Karpas-422 (cell line): ENCODE measurements at places on chromosomes 16 and 17. TPM values are rescaled to one million over a fixed set of nuclear protein-coding genes. Genes with fewer than 3 reads are reported as not detected.

- DNase-seq = peak; percentile 80
Measured at GRCh38 chr17:62703776-62704380, 76.4 kb downstream of the MRC2 start.

- DNase-seq = no peak
Measured at GRCh38 chr17:58985971-58986370, 120.7 kb downstream of the TRIM37 start.

Gene PERCC1
- not detected in 2 replicates for total RNA-seq

Gene NLGN2
- total RNA-seq = not detected in 2 replicates

Gene VASN
- total RNA-seq = 4.1 and 8.9 TPM in 2 replicates

Gene TMEM231
- total RNA-seq = 15.7 and 31.2 TPM in 2 replicates

DNA sequence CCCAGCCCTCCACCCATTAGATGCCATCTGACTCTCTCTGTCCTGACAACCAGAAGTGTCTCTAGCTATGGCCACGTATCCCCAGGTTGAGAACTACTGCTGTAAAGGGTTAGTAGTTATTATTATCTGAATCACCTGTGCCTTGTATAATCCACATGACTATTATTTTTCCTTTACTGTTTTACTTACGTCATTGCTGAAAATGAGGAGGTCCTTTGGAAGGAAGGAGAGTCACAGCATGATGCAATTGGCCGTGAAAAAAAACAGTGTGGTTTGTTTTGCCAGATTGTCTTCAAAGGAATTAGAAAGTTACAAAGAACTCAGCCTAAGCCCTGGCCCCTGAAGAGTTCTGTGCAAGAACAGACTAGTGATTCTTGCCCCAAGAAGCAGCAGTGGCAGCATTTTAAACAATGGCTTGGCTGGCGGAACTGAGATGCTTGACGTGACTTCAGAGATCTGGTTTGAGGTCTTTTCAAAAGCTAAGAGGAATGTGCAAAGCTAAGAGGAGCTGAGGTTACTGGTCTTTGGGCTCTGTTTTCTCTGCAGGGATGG, 413.3 kb upstream of the EEF2KMT start:
- DNase-seq = no peak

Gene ZPBP2
- 3.9 and 10.4 TPM in 2 replicates for total RNA-seq

Gene TMEM100
- 0.43 and 1.1 TPM in 2 replicates for total RNA-seq

Gene SHBG
- 0.58 and 1.2 TPM in 2 replicates for total RNA-seq

DNA sequence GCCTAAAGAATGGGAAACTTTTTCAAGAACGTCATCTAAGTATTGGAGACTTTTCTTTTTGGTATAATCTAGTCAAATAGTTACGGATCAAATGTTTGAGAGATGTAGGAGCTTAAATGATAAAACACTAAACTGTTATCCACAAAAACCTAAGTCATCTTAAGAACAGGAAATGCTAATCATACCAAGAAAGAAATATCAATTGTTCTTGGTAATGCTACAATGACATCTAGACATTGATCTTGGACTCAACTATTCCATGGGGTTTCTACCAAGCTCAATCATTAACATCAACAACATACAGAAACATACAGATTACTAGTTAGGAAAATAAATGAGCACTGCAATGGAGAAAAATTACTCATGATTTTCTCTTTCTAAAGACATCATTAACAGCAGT, 3.8 kb downstream of the NUDT21 start:
- DNase-seq = no peak

GRCh38 chr17:82957961-82958561, 118.2 kb upstream of the ZNF750 start:
- DNase-seq = no peak

- no peak for DNase-seq
Measured at GRCh38 chr17:61305024-61305423, 94.6 kb upstream of the TBX2 start.

GRCh38 chr17:57051886-57052361, 33.1 kb upstream of the AKAP1 start:
- no peak for DNase-seq

Gene EFCAB5
- total RNA-seq = 0.07 and 2.1 TPM in 2 replicates
